C1 segment of cervical spinal cord (tissue), 14 donors: ENCODE measurements at places on chromosomes 5 and 9.

DNA sequence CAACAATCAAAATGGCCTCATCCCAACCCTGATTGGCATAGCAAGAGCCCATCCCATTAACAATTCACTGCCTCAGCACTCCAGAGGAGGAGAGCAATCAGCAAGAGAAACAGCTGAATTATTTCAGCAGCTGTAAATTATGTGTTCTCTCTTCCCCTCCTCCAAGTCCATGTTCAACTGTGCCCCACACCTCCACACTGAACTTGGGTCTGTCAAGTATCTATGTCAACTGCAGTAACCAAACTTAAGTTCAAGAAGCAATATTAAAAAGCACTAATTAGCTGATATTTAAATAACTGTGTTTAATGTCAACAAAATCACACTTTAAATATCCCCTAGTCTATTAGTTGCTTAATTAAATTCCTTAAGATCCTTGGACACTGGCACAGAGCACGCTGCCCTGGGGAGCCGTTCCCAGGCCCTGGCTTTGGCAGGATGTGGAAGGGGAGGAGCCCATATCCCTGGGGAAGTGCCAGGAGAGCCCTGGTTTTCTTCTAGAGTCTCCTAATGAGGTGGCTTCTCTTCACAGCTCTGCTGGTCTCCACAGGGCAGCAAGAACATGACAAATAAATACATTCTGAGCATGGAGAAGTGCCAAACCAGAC lies 50.6 kb downstream of the SIL1 start:
- no peak for DNase-seq

DNA sequence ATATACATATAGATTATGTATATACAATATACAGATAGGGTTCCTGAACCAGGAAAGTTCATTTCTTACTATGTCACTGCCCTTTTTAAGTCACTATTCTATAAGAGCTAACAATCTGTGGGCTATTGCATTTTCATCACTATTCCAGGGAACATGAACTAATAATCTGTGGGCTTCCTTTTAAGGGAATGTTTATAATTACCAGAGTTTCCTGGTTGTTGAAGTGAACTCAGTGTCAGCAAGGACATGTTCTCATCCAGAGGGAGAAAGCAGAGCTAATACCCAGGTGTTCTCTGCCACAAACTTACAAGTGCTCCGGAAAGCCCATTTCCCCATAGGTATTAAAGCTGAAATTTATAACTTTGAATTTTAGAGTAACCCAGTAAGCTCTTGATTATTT lies 69.6 kb downstream of the CWC27 start:
- no peak for DNase-seq

- DNase-seq: no peak
These were observed 757.4 kb downstream of the PTPRD start for GRCh38 chr9:9855177-9856078.

DNA sequence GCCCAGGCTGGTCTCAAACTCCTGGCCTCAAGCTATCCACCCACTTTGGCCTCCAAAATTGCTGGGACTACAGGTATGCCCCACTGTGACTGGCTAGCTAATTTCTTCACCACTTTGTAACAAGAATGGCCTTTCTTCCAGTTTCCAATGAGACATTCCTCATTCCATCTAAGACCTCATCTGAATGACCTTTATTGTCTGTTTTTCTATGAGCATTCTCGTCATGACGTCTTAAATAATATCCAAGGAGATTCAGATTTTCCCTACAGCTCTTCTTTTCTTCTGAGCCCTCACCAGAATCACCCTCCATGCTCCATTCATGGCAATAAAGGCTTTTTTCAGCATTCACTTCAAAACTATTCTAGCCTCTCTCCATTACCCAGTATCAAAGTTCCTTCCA lies 30.2 kb upstream of the STK32A start:
- DNase-seq: no peak

DNA sequence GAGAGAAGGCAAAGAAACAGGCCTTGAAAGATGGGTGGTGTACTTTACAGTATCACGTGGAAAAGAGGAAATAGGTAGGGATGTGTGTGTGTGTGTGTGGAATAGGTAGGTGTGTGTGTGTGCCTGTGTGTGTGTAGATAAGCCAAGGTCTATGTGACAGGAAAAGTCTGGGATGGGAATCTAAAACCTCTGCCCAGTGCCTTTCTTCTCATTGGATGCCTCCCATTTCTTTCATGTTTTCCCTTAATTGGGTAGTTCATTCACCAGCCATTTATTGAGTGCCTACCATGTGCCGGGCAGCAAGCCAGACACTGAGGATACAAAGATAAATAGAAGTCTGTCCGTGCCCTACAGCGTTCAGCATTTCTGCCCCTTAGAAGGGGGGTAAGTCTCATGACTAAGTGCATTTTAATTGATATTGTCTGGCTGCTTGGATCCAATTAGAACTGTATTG lies 1.0 kb downstream of the URM1 start:
- DNase-seq: no peak
